ENCODE measurements at places on chromosomes 13 and 19.

GRCh38 chr13:98144027-98144741, 1.3 kb downstream of the FARP1 start:
- DNase-seq = peak; percentile 38

- DNase-seq = no peak
These were observed 69.6 kb upstream of the ARGLU1 start for GRCh38 chr13:106637519-106637918.

- DNase-seq = no peak
These were observed 1132.6 kb upstream of the SLC10A2 start for GRCh38 chr13:104198801-104199200.

- no peak for DNase-seq
These were observed 46.2 kb downstream of the KLF2 start for GRCh38 chr19:16370641-16371391.

DNA sequence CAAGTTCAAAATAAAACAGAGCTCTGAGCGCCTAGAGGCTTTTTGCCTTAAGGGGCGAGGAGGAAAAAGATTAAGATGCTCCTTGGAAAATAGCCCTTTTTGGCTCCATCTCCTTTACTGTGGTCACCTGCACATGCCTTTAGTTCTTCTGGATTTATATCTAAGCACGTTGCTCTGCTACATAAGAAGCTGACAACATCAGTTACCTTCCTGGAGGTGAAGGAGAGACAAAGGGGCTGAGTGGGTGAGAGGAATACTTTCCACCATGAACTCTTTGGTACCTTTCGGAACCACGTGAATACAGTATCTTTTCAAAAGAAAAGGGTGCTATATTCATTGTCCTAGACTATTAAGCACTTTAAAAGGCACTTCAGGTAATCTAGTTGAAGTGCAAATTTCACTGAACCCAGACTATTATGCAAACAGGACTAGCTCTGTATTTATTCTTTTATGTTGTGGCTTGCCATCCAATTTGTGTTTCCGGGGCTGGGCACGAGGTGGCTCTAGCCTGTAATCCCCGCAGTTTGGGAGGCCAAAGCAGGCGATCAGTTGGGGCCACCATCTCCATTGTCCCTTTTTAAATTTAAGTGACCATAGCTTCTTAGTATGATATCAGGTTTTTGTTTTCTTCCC, 201.5 kb downstream of the TM9SF2 start:
- no peak for DNase-seq

All from GM04504 (cell line).